RKO (cell line): ENCODE measurements at places on chromosomes 7 and 10.
A peak's percentile ranks its signal among the peaks of the same experiment; 100 is the strongest.

GRCh38 chr7:130365088-130365487 is 15.2 kb upstream of the CPA1 start:
- DNase-seq, result no peak

DNA sequence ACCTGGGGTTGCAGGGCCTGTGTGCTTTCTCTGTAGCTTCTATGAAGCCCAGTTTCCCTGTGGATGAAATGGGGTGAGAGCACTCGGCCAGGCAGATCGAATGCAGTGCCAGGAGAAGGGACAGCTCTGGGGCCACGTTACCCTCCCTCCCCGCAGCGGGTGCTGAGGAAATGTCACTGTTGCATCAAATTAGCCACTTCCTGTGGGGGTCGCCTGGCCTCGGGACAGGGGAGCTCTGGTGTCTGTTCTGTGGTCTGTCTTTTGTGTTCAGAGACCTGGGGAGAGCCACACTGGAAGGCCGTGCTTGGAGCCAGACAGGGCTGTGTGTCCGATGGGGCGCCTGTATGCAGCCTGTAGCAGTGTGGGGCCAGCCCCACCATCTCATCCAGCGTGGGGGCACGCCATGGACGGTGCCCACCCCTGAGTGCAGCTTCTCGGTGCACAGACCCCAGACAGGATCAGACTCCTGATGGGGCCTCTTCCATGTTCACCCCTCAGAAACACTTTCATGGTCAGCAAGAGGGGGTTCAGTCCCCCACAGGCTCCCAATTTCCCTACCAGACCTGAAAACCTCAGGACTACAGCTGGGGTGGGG is 13.6 kb downstream of the TTYH3 start:
- DNase-seq, result no peak

DNA sequence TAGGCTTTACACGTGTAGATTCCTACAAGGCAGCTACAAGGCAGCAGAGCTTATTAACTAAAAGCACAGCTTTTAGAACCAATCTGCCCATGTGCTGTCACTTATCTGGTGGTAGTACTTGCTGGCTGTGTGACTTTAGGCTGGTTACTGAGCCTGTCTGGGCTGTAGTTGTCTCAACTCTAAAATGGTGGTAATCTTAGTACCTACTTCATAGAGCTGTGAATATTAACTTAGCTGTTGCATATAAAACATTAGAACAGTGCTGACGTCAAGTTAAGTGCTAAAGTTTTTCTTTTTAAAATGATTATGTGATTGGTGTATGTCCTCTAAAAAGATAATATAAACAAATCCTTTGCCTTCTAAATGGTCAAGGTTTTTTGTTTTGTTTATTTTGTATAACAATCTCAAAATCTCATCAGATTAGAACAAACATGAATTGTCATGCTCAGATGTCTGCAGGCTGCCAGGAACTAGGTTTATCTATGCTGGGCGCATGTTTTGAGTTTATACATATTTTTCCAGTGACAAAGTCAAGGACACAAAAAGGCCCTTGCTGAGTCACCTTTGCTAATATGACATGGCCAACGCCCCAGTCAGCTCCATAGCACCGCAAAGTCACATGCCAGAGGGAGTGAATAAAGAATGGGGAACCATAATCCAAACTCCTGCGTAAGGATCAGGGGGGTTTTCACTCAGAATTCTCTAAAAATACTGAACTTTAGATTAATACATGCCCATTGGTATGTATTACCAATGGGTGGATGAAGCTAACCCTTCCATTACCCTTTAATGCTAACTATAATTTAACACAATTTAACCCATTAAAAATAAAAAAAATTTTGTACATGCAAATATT is 39.8 kb upstream of the ARL4A start:
- peak; percentile 56 for DNase-seq

DNA sequence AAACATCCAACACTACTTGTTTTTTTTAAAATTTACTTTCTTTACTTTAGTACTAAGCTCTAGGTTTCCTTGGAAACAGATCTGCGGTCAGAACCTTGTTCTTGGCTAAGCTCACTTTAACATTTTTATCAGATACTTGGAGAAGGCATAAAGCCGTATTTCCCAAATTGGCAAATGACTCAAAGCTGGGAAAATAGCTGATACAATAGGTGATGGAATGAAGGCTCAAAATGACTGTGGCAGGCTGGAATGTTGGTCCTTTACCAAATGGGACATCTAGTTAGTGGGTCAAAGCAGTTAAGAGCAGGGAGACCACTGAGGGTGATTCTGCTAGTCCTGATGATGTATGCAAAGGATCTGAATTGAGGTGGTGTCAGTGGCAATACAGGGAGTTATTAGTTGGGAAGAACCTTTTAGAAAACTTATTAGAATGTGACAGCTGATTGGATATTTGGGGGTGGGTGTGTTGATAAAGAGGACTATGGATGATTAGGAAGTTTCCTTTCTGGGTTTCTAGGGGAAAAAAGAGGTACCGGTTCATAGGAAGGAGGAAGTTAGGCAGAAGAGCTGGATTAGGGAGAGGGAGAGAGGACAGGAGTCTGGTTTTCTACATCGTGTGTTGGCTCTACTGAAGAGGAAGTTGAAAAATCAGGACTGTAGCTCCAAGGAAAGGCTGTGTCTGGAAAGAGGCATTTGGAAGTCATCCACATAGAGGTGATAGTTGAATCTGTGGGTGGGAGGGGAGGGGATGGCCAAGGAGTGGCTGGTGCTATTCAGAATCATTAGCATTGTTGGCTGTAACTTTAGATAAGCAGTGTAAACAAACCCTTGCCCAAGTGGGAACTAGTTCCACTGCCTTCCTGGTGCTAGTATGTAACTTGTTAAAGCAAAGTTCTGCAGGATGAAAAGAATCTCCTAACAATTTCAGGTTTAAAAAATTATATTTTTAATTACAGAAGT is 13.1 kb downstream of the PLCE1 start:
- no peak for DNase-seq

DNA sequence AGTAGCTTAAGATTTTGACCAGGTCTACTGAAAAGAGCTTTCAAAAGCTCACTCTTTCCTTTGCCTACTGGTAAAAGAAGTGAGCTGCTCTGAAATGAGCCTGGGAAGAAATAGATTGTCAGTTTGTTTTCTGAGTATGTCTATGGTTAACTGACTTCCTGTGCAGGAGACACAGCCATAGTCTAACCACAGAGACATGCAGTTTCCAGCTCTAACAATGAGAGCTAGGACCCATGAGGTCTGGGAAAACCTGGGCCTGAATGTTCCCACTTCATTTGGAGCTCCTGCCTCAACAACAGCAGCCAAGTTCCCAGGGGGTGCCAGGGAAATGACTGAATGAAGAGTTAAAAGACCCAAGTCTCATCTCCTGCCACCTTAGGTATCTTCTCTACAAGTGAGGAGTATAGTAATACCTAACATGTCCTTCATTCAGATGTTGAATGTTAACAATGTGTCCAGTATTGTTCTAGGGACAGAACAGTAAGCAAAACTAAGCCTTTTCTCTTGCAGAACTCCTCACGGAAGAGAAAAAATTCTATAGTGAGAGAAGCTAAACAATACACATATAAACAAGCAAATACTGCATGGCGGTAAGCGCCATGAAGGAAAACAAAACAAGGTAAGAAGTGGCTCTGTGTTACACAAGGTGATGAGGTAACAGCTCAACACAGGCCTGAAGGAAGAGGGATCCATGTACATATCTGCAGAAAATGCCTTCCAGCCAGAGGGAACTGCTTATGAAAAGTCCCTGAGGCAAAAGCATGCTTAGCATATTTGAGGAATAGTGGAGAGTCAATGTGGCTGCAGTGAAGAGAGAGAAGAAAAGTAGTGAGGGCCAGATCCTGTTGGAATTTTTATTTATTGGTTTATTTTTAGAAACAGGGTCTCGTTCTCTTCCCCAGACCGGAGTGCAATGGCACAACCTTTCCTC is 26.4 kb upstream of the ANKRD1 start:
- DNase-seq, result no peak

GRCh38 chr7:144137501-144137900 is 14.5 kb downstream of the OR2A14 start:
- DNase-seq, result no peak

- DNase-seq, result no peak
These were observed 77.2 kb downstream of the COL13A1 start for GRCh38 chr10:69878951-69879350.

DNA sequence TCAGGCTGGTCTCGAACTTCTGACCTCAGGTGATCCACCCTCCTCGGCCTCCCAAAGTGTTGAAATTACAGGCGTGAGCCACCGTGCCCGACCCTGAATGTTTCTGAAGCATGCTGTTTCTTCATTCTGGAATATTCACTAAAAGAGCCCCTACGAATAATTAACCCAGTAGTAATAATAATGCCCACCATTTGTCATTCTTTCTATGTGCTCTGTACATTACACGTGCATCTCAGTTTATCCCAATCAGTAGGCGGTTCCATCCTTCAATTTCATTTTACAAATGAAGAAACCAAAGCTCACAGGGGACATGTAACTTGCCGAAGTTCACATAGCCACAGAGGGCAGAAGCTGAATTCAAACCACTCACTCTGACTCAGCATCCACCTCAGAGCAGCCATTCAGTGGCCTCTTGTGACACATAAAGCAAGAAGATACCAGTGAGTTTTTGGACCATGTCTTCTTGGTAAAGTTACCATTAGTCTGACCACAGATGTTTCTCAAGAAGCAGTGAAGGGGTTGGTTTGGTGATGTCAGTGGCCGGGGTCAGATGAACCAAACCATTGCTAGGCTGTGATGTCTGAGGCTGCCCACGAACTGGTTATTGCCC is 71.9 kb upstream of the DUSP5 start:
- peak; percentile 94 for DNase-seq

DNA sequence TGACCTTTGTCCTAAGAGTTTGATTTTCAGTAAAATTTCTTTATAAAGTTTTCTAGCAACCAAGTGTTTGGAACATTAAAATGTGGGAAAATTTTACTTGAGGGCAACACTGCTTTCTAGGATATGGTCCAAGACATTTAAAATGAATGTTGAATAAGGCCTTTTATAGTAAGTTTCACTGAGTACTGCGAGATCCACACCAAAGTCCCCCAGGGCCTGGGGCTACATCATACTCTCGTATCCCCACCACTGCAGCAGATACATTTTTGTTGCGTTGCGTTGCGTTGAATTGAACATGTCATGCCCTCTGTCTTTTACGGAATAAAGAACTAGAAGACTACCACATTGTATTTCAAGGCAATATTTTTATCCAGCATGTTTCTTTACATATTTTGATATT is 44.5 kb downstream of the PRTFDC1 start:
- no peak for DNase-seq
